ENCODE measurements at places on chromosomes 5 and 9.

GRCh38 chr9:122197426-122197825, 31.3 kb downstream of the LHX6 start:
- no peak for DNase-seq

- DNase-seq, result no peak
These were observed 2.6 kb upstream of the GPSM1 start for GRCh38 chr9:136324501-136325300.

DNA sequence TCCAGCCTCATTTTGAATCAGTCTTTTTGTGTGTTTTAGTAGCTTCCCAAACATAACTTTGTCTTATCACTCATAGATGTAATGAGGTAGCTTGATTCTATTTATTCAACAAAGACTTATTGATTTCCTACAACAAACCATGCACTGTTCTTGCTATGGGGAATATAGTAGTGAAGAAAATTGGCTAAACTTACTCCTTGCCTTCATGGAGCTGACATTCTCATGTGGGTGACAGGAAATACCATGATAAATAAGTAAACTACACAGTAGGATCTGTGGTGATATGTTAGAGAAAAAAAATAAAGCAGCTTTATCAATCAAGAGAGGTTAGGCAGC, 255.7 kb upstream of the TNC start:
- DNase-seq, result no peak

- no peak for DNase-seq
These were observed 419.9 kb downstream of the MAN2A1 start for GRCh38 chr5:110109667-110110066.

GRCh38 chr5:59607138-59607765, 286.3 kb downstream of the PDE4D start:
- DNase-seq, result peak; percentile 21

DNA sequence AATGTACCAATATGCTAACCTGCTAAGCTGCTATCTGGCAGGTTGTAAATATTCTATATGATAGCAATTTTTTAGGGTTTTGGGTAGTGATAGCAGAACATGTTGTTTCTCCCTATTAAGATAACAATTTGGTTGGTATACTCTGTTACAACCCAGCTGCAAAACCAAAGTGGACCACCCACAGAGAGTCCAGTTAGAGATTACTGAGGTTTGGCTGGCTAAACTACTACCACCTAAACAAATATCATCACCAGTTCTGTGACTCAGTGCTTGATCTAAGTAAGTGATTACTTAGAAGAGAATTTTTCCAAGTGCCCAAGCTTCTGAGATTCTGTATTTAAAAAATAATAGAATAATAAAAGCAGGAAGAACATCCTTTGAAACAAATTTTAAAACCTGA, 72.3 kb downstream of the XRCC4 start:
- DNase-seq, result peak; percentile 72

- peak; percentile 12 for DNase-seq
These were observed 88.8 kb upstream of the PAM start for GRCh38 chr5:102666164-102666946.

- DNase-seq, result no peak
These were observed 58.8 kb upstream of the ANGPTL2 start for GRCh38 chr9:127181315-127181580.

DNA sequence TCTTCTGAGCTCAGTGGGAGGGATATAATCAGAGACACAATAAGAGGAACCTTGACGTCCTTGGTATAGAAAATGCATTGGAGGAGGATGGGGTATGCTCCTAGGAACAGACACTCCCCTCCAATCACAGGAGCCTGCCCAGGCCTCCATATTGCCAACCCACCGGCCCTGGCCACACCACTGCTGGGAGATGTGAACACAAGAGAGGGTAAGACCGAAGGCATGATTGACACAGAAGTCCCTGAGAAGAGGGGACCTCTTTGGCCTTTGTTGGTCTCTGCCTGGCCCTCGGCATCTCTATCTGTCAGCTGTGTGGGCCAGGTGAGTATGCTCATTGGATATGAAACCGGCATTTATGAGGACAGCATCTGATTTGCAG, 62.0 kb downstream of the CRB2 start:
- no peak for DNase-seq

- DNase-seq, result peak; percentile 45
These were observed 87.5 kb downstream of the TTLL11 start for GRCh38 chr9:122005597-122005996.

GRCh38 chr9:95715868-95716435, 159.5 kb upstream of the ERCC6L2 start:
- no peak for DNase-seq

DNA sequence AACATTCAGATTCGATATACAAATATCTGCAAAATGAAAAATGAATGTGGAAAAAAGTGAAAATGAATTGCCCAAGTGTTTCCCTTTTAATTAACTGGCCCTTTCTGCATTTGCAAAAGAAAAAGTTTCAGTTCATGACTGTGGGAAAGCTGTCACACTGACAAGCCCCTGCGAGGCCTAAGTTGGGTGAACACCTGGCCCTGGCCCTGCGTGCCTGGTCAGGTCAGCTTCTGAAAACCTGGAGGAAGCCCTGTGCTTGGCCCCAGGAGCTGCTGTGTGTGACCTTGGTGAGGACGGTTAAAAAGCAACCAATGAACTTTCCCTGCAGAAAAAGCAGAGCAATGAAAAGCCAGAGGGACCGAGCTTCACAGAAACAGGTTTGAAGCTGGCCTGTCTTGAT, 41.0 kb upstream of the SHC3 start:
- DNase-seq, result no peak

DNA sequence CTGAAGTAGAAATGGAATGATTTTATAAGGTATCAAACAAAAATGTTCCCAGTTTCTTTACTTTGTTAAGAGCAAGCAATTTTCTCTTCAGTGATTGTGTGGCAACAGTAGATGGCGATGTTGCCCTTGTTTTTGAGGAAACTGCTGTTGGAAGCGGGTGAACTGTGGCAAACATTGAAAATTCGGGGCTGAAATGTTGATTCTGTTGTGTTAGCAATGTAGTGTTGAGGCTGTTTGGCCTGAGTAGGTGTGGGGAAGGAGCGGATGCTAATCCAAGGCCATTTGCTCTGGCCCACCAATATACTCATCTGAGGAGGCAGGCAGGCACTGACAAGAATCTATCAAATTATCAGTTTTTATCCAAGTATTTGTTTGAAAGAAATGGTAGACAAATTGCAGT, 129.8 kb downstream of the SLC12A2 start:
- peak; percentile 90 for DNase-seq

DNA sequence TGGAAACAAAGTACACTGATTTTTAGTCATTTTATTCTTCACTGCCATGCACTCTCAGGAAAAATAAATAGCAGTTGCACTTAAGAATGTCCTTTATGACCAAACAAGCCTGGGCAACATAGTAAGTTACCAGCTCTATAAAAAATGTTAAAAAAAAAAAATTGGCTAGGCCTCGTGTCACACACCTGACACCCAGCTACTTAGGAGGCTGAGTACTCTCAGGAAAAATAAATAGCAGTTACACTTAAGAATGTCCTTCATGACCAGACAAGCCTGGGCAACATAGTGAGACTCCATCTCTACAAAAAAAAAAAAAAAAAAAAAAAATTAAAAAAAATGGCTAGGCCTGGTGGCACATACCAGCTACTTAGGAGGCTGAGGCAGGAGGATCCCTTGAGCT, 304.6 kb downstream of the SLCO4C1 start:
- DNase-seq, result no peak

GRCh38 chr5:135337064-135337463, 62.0 kb downstream of the MACROH2A1 start:
- DNase-seq, result no peak

DNA sequence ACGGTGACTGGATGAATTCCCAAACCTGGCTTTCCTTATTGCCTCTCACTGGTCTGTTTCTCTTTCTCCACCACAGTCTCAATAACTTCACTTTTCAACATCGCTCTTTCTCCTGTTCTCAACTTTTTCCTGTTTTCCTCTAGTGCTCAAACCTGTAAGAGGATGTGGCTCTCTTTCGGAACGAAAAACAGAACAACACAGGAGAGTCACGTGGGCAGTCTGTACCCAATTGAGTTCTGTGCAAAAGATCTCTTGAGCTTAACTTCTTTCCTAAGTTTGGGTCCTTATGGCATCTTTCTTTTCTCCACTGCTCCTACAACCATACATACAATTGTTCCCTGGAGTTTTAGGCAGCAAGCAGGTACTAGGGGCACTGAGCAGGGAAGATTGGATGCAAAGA, 8.9 kb downstream of the HAVCR1 start:
- no peak for DNase-seq

DNA sequence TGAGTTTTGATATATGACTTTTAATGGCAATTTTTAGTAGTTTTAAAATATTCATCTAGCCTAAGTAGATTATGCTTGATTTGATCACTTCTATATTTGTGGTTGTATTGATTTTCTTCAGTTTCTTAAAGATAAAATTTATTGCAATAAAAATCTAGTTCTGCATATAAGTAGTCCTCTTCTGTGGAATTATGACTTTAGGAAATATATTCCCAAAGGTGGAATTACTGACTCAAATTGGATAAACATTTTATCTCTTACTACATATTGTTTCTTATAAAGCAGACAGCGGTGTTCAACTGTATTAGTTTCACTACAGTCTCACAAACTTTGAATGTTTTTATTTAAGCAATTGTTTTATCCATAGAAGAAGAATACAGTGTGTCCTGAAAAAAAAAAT, 883.0 kb upstream of the SEMA6A start:
- no peak for DNase-seq

DNA sequence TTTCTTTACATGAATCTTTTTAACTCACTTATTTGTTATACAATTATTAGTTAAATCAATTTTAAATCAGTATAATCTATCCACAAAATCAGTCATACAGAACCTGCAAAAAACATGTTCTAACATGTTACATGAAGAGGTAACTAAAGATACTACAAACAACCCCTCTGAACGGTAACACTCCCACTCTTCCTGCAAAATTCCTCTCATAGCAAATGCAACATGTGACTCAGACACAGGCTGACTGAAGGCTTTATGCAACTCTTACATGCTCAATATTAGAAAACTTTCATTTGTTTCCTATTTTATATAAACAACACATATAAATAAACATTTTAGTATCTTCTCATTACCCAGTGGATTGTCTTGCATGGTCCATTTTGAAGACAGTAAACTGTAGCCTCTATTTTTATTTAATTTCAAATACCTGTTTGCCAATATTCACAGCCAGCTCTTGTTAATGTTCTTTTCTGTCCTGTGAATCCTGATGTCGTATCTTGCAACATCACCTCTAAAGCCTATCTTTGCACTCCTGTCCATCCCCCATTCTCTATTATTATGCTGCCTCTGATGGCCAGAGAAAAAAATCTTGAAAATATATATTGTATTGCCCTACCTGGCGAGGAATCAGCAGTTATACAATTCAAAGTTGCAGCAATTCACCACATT, 100.5 kb upstream of the CCDC152 start:
- DNase-seq, result peak; percentile 53

GRCh38 chr9:14212697-14213420, 101.1 kb downstream of the NFIB start:
- no peak for DNase-seq

GRCh38 chr5:6378766-6379103, 388 bp upstream of the MED10 start:
- no peak for DNase-seq

GRCh38 chr5:96968074-96968473, 32.2 kb downstream of the LNPEP start:
- DNase-seq, result peak; percentile 71

- DNase-seq, result no peak
These were observed 92.2 kb downstream of the APBA1 start for GRCh38 chr9:69579760-69580581.

- DNase-seq, result peak; percentile 13
These were observed 189.2 kb downstream of the NDUFS4 start for GRCh38 chr5:53749621-53750020.

DNA sequence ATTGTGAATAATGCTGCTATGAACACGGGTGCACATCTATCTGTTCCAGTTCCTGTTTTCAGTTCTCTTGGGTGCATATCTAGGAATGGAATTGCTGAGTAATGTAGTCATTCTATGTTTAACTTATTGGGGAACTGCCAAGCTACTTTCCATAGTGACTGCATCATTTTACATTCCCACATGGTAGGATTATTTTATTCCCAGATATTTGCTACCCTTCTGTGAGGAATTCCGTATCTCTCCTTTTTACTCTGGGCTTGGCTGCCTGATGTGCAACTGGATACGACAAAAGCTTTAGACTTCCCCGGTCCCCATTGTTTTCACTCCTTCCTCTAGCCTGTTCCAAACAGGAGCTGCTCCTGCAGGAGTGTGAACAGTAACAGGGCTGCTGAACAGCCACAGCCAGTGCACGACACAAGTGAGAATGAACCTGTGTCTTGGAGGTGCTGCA, 7.2 kb downstream of the TAS2R1 start:
- DNase-seq, result peak; percentile 84

- DNase-seq, result no peak
These were observed 200.2 kb downstream of the DAB2IP start for GRCh38 chr9:121851641-121852091.

GRCh38 chr5:176574297-176574591, 25.1 kb downstream of the CDHR2 start:
- DNase-seq, result no peak

GRCh38 chr5:756171-756570, 28.4 kb downstream of the ZDHHC11B start:
- DNase-seq, result no peak

DNA sequence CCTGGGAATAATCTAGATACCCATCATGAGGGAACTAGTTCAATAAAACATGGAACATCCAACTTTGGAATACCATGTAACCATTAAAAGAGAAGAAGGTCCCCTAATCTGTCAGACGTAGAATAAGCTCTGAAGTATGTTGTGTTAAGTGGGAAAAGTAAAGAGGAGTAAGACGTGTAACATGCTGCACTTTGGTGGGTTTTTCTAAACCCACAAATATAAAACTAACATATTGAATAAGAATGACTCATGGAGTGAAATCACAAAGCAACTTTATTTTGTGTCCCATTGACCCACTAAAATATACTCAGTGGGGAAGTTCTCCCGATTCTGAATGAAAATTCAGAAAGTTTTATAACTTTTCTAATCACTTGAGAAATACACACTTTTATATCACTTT, 67.9 kb upstream of the PIK3R1 start:
- no peak for DNase-seq

DNA sequence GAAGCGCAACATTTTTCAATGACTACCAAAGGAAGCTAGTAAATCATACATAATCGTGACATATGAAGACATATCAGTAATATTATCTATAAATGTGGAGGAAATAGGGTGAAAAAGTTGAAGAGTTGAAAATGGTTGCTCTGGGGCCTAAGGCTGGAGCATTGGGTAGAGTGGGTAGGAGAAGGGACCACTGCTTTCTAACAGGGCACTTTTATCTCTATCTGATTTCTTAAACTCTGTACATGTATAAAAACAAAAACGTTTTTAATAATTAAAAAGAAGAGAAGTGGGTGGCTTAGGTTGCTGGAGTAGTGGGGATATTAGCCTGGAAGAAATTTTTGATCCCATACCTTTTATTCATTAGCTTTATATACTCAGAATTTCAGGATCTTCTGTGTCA, 44.2 kb upstream of the ITGA1 start:
- DNase-seq, result no peak

GRCh38 chr5:164115420-164115819, 610.0 kb downstream of the MAT2B start:
- DNase-seq, result no peak

Measured in choroid plexus epithelial cell (primary cell).